Hair follicle dermal papilla cell (primary cell): ENCODE measurements at places on chromosomes 6 and 20. TPM values are rescaled to one million over a fixed set of nuclear protein-coding genes. Genes with fewer than 3 reads are reported as not detected.

CDH4 gene
- 0.36 and 0.81 TPM in 2 replicates for total RNA-seq

POPDC3 gene
- total RNA-seq = 46.9 and 50.3 TPM in 2 replicates

SRC gene
- total RNA-seq = 37.4 and 41.1 TPM in 2 replicates

GJA10 gene
- not detected in 2 replicates for total RNA-seq

DLK2 gene
- 0.16 TPM in 1 of 2 replicates, not detected in the other for total RNA-seq

TUBB2B gene
- 6.8 and 8.4 TPM in 2 replicates for total RNA-seq

CCN5 gene
- 50.3 and 59.2 TPM in 2 replicates for total RNA-seq

ENPP5 gene
- total RNA-seq = 0.24 and 0.65 TPM in 2 replicates

TMEM170B gene
- 1.5 and 2.3 TPM in 2 replicates for total RNA-seq

LAMA5 gene
- 12.8 and 14.3 TPM in 2 replicates for total RNA-seq

LY6G6F gene
- total RNA-seq = not detected in 2 replicates

VSTM2L gene
- 2.6 and 5.6 TPM in 2 replicates for total RNA-seq

PBX2 gene
- 28.9 and 34.7 TPM in 2 replicates for total RNA-seq
